GM13977 (cell line): ENCODE measurements at places on chromosomes 1 and 21.

DNA sequence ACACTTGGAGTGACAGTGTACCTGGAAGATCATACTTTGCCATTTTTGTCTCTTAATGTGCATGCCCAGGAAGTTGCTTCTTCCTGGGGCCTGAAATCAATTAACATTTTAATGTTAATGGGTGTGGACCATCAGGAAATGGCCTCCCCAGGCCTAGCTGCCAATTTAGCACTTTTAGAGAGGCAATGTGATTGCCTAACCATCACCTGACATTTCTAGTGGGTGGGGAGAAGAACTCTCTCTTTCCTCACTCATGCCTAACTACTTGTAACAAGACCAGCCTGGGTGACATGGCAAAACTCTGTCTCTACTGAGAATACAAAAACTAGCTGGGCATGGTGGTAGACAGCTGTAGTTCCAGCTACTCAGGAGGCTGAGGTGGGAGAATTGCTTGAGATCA is 549.0 kb upstream of the RGS18 start:
- no peak for DNase-seq

DNA sequence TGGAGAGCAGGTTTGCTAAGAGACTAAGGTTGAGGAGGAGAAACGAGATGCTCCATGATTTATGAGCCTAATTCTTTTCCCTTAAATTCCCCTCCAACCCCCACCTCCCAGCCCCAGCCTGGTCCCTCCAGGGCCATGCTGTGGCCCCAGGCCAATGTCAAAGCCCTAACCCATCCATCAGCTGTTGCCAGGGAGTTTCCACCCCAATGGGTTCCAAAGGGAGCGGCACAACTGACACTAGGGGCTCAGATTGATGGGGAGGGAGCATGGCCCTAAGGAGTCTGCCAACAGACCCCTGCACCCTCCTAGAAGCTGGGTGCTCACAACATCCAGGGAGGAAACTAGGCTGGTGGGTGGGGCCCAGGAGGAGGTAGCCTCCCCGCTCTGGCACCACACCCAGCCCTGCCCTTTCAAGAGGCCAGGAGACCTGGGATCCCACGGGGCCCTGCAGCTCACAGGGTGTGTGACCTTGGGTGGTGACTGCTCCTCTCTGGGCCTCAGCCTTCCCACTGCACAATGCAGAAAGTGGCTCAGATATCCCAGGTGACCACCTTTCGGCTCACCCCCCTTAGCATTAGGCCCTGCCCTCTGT is 12.9 kb downstream of the AHDC1 start:
- no peak for DNase-seq

DNA sequence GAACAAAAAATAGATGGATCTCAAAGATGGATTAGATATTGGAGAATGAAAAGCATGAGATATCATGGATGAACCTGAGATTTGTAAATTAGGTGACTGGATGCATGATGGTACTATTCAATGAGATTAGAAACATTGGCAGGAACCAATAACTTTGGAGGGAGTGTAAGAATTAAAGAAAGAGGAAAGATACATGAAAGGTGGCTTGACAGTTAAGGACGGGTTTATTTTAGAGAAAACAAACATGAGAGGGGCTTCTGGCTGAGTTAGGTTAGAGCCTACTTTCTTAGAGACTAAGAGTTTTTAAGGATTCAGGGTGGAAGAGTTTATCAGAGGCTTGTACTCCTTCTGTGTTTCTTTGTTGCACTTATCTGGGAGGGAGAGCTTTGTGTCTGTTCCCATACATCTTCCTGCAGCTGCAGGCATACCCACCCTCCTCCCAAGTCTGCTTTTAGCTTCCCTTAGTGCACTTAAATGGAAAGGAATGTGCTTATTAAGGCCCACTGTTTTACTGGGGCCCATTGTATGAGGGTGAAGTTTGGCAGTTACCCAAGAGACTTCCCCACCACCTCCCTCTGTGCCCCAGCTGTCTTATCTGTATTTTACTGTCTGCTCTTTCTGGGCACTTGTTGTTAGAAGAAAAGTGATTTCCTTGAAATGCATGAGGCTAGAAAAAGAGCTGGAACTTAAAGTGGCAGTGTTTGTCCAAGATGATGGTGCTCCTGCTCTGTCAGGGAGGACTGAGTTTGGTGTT is 26.1 kb upstream of the CR2 start:
- no peak for DNase-seq

- DNase-seq = no peak
These were observed 3.8 kb downstream of the KRTAP27-1 start for GRCh38 chr21:30333736-30334135.

GRCh38 chr1:154970631-154971340 is at the start of gene SHC1:
SHC1 (minus strand) TSS chr1:154970747; CDS start chr1:154970526, 221 bp downstream.
- DNase-seq = peak; percentile 81

DNA sequence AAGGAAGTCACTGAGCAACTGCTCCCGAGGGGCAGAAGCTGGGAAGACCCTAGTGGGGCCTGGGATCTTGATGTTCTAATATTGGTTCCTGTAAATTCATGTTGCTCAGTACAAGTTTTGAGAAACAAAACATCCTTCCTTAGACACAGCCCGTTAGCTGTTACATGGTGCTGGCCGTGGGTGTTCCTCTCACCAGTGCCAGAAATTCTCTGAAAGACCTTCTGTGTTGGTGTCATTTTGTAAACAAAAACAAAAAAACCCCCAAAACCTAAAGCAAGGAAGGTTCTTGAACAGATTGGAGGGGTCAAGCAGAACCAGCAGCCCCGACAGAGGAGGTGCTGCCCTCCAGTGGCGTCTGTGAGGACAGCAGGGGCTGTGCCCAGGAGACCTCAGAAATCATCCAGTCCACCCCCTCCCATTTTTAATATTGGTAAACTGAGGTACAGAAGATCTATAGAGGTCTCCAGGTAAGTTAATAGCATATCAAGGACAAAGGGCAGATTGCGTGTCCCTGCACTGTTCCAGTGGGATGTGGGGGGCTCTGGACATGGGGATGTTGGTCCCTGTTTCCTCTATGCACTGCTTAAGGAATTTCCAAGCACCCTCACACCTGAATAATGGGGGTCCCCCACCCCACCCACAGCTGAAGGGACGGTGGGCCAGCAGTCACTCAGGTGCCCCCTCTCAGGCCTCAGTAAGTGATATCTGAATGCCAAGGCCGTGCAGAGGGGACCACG is 38.2 kb downstream of the SLC2A7 start:
- DNase-seq = peak; percentile 76

DNA sequence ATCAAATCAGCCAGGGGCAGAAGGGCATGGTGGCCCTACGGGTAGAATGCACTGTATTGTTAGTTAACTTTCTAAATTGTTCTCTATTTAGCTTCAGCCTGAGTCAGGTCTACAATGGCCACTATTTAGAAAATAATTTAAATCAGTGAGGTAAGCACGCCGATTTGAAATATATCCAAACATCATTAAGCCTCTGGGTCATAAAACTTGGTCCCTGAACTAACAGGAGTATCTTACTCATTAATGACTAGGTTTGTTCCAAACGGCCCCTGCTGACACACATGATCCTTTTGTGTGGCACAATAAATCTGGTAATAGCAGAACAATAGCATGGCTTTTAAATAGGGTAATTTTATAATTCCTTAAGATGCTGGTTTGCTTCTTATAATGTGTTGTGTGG is 48.4 kb downstream of the STX6 start:
- DNase-seq = no peak

DNA sequence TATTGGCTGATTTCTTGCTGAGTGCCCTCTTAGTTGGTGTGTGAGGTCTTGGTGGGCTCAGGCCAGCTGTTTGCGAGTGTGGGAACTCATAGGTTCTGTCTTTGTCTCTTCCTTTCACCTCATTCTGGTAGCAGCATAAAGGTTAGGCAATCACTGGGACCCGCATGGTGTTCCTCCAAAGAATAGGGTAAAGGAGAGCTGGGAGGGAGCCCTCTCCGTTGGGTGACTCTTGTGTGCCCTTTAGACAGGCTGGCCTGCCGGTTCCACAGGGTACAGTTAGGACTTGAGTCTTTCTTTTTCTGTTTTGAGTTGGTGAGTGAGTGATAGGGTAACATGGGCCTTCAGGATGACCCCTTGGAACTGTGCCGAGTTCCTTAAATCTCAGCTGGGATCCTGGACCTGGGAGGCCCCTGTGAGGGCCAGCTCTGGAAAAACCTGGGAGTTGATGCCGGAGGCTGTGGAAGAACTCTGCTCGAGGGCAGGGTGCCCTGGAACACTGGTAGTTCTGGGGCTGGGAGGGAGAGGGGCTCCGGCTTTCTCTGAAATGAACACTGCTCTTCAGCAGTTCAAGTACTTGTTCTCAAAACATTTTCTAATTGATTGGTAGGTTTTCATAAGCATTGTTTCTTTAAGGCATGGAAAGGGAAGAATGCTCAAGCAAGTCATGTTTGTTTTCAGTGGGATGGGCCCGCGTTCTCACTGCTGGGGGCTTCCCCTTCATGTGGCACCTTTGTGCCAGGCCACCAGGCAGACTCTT is 2.1 kb upstream of the THAP3 start:
- no peak for DNase-seq

GRCh38 chr1:203467550-203467921 is 8.1 kb upstream of the PRELP start:
- DNase-seq = no peak

- no peak for DNase-seq
These were observed 57.4 kb downstream of the FOXD2 start for GRCh38 chr1:47495176-47495713.

DNA sequence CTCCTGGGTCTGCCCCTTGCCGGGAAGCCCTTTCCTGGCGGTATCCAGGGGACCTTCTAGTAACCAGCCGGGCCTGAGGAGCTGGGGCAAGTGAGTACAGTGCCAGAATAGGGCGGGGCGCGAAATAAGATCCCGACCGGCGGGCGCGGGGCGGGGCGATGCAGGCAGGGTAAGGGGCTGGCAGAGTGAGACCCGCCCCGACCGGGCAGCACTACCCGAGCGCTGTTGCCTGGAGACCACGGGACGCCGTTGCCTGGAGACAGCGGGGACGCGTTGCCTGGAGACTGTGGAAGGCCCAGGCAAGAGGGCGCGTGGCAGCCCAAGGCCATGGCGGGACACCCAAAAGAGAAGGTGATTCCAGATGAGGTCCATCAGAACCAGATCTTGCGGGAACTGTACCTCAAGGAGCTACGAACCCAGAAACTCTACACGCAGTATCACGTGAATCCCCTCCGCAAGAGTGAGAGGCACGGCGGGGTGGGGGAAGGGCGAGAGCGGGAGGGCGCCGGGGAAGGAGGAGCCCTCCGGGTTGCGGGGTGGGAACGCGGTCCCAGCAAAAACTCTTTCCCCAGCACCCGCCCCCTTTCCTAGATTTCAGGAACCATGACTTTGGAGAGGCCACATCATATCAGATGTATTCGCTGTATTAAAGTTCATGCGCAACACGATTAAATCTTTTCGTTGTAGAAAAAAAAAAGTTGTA is 24.3 kb downstream of the EBNA1BP2 start:
- DNase-seq = peak; percentile 32

DNA sequence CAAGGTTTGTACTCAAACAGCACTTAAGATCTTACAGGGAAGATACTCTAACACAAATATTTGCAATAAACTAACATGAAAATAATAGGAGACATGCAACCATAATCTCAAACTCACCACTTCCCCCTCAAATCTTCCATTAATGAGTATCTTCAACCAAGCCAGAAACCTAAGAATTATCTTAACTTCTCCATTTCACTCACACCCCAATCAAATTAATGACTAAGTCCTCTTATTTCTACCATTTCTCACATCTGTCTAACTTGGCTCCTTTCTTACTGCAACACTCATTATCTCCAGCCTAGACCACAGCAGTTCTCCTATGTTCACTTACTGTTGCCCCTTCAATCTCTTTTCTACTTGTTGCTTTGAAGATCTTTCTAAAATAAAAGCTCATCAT is 10.4 kb downstream of the RBBP5 start:
- DNase-seq = no peak

- DNase-seq = no peak
These were observed 39.3 kb downstream of the SPAG17 start for GRCh38 chr1:118145721-118146120.

GRCh38 chr1:24535021-24535424 is 20.9 kb upstream of the NCMAP start:
- DNase-seq = peak; percentile 68

DNA sequence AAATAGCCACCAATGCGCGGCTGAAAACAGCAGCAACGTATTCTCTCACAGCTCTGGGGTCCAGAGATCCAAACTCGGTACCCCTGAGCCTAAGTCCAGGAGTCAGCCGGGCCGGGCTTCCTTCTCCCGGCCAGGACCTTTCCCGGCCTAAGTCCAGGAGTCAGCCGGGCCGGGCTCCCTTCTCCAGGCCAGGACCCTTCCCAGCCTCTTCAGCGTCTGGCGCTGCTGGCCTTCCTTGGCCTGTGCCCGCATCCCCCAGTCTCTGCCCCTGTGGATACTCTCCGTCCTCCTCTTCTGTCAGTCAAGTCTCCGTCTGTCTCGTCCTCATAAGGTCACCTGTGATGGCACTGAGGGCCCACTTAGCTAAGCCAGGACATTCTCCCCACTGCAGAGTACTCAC is 32.2 kb downstream of the KCNAB2 start:
- DNase-seq = no peak

DNA sequence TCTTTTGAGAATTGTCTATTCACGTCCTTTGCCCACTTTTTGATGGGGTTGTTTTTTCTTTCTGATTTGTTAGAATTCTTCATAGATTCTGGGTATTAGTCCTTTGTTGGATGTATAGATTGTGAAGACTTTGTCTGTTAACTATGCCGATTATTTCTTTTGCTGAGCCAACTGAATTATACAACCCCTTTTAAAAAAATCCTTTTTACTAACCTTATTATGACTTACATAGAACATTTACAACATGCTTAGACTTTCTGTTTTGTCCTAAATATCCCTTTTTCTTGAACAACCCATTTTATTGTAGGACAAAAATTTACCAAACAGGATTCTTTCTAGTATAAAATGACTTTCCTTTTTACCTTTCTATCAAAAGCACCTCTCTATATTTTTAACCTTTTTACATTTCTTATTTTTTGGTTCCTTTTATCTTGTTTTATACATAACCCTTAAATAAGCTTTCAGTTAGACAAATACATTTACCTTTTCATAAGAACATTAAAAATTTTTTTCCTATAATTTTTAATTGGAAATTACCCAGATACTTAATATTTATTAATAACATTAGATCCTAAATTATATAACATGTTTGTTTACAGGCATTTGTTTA is 70.4 kb upstream of the TTLL7 start:
- no peak for DNase-seq

DNA sequence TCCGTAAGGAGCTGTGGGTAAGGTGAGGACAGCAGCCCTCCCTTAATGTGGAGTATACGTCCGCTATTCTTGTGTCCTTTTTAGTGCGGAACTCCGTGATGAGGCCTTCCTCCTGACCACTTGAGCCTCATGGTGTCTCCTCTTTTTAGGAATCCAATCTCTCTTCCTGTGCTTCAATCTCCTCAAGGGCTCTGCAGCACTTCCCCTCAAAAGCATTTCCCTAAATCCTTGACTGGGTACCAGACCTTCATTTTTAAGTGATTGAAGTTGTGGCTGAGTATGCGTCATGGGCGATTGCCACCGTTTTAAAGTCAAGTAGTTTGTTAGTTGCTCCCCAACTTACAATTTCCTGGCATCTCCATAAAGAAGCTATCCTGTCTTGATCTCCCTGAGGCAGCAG is 62.8 kb downstream of the SAMSN1 start:
- DNase-seq = no peak

GRCh38 chr1:16116002-16116401 is 39.9 kb downstream of the EPHA2 start:
- no peak for DNase-seq
